ENCODE measurements at places on chromosomes 5 and 9.
A peak's percentile ranks its signal among the peaks of the same experiment; 100 is the strongest.

DNA sequence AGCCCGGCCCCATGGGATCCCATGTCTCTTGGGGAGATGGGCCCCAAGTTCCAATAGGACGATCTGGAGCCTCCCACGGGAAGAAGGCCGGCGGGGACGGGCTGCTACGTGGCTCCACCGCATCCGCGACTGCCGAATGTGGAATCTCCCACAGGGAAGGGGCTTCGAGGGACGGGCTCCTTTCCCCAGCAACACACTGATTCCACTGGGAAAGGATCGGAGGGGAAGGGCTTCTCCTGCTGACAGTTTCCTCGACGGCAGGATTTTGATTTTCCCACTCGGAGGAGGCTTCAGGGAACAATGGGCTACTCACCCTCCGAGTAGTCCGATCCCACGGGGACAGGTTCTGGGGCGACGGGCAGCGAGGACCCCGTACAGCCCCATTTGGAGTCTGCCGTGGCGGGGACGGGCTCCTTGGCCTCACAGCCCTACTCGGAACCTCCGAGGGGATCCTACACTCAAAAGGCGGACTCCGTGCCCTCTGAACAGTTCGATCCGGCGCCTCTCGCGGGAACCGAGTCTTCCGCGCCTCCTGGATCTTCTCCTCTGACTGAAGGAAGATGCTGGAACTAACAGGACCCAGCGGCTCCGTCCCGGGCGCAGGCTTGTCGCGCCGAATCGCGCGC is 1.3 kb downstream of the PROB1 start:
- DNase-seq, result no peak

DNA sequence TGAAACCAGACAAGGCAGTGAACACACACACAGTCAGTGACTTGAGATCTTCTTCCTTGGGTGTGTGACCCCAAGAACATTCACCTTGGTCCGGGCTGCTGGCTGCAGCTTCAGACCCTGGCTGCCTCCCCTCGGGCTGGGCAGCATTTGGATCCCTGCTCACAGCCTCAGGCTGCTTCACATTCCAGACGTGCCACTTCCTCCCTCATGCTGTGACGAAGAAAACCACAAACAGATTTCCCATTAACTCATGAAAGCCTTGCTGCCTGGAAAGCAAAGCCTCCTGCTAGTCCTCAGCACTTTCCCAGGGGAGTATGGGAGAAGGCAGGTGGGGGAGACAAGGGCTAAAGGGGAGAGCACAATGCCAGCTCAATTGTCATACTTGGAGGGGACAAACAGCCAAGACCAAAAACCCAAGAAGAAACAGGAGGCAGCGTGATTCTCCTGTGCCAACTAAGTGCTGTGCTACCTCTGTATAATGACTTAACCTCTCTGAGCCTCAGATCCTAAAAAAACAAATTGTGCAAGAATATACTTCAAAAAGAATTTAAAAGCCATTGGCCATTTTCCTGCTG is 594.6 kb upstream of the BRINP1 start:
- peak; percentile 67 for DNase-seq

DNA sequence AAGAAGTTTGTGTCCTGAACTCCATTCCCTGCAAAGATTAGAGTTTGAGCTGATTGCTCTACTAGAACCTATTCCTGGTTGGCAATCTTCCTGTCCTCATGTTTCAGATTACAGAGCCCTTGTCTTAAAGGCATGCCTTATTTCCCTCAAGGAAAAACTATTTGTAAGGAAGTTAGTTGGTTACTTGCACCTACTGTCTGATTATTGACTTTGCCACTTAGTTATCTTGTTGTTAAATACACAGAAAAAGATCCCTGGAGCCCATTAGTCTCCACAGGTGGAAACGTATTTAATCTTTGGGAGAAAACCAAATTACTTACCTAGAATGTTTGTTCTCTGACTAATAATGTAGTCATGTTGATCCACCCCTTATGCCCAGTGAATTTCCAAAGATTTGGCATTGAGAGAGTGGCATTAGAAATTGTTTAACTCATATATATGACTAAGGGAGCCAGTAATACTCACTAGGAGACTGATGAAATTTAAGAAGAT is 132.3 kb upstream of the ELL2 start:
- DNase-seq, result peak; percentile 92

GRCh38 chr5:90934738-90935137 is 376.1 kb downstream of the ADGRV1 start:
- no peak for DNase-seq

DNA sequence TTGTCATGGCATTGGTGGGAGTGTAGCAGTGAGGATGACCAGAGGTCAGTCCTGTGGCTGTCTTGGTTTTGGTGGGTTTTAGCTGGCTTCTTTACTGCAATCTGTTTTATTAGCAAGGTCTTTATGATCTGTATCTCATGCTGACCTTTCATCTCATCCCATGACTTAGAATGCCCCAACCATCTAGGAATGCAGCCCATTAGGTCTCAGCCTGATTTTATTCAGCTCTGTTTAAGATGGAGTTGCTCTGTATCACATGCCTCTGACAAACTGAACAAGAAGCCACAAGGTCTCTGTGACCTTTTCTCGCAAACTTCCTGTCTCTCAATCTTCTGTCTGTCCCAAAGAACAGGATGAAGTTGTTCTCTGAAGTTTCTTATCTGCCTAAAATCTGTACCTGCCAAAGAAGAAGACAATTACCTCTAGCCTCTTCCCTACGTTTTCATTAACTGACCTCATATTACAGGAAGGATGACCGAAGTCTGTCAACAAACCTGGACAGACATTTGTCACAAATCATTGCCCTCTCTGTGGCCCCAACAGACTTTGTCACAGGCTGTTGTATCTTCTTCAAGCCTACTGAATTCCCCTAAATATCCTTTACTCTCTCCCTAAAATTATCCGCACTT is 284.2 kb upstream of the SEMA6A start:
- no peak for DNase-seq

DNA sequence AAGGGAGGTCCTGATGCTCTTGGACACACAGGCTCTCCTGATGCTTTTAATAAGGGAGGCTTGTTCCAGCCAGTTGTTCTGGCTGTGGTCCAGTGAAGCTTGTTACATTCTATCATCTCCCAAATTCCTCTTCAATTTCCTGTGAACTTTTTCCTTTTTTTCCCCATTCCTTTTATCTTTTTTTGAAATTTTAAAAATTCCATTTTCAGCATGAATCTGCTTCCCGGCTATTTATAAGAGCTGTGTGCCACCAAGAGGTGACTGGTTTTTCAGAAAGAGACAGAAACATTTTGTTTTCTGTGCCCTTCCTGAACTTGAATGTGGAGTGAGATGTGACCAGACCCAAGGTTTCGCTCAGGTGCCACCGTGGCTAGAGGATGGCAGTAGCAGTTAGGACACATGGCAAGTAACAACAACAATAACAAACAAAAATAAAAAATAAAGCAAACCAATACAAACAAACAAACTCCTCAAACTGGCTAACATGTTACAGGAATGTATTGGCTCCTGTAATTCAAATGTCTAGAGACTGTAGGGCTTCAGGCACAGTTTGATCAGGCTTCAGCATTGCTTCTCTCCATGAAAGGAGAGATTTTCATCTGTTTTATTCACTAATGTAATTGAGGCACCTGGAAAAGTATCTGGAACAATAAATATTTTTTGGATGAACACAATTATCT is 121.1 kb downstream of the BOD1 start:
- no peak for DNase-seq

GRCh38 chr5:159010661-159011442 is 88.9 kb downstream of the EBF1 start:
- DNase-seq, result no peak

DNA sequence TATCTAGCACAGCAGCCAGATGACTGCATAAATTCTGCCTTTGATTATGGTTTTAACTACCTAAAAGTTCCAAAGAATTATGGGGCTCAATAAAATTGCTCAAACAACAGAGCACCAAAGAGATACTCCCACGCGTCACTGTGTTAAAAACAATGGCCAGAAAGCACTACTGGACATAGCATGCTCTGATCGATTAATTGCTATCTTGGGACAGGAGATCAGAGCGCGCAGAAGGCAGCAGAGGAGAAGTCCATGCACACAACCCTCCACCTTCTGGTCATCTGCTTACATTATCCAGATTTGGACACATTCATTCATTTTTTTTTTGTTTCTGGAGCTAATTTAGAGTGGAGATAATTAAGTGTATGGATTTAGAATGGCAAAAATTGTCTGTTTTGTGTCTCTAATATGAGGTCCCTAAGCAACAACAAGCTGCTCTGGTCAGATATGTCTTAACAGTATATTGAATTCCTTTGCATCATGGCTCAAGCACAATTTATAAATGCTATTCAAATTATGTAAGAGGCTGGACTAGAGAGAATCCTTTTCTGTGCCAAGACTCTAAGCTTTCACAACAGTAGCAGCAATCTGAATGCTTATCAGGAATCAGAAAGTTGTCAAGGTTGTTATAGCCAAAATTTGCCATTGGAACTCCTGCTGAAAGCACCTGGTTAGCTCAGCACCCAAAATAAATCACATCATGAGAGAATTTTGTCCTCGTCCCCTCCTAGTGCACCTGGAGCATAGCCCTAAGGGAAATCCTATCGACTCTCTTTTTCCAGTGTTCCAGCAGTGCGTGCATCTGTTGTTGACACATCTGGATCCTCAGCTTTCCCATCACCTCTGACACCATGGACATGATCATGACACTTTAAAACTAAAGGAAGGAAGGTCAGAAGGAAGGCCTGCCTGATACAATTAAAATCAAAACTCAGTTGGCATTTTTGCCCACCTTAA is 98.6 kb upstream of the HMHB1 start:
- no peak for DNase-seq

- peak; percentile 48 for DNase-seq
Observed at GRCh38 chr5:32223972-32224609, 50.0 kb upstream of the GOLPH3 start.

- no peak for DNase-seq
Observed at GRCh38 chr5:14728459-14728938, 64.0 kb downstream of the OTULIN start.

DNA sequence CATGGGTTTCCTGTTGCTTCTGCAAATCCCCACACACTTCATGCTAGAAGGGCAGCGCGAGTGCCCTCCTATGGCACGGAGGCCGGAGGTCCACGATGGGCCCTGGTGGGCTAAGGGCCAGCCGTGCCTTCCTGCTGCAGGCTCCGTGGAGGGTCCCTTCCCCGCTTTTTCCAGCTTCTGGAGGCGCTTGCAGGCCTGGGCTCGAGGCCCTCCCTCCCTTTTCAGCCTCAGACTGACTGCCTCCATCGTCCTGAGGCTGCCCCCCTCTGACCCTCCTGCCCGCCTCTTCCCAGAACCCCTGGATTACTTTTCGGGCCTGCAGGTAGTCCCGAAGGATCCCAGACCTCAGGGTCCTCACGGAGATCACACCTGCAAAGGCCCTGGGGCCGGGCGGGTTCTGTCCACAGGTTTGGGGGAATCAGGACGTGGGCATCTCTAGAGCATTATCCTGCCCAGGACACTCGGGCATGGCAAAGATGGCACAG is 3.2 kb upstream of the TERT start:
- DNase-seq, result no peak

DNA sequence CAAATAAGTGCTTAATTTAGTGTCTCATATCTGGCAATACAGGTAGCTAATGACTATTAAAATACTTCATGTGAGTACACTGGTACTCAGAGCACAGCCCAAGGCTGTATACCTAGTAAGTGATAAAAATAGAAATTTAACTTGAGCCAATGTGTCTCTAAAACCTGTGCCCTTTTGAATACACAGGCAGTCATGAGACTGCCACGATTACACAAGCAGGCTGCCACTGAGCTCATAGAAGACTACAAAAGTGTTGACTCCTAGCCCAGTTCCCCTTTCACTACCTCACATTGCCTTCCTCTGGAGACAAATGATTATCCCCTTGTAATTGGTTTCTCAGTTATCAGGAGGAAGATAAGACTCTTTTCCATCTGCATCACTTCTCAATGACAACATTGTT is 66.3 kb upstream of the PAPPA start:
- peak; percentile 83 for DNase-seq

DNA sequence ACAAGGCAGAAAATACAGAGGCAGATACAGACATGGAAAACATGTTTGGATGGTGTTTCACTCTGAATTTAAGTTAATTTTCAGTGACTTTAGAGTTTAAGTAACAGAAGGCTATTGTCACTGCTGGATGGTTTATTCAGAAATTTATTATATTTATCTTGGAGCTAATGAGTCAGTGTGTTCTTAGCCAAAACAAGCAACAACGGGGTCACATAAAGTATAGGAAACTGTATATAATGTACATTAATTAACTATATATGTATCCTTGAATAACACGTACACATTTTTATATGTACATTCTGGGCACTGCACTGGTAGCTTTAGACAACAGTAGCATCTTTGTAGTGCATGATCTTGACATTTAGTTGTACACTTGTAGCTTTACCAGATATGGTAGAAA is 30.7 kb downstream of the CYLC2 start:
- no peak for DNase-seq

GRCh38 chr9:8221462-8221861 is 421.9 kb upstream of the DMAC1 start:
- no peak for DNase-seq

- DNase-seq, result no peak
Observed at GRCh38 chr5:41522193-41522786, 11.9 kb upstream of the PLCXD3 start.

GRCh38 chr5:179257176-179257682 is 88.0 kb downstream of the ADAMTS2 start:
- DNase-seq, result no peak

DNA sequence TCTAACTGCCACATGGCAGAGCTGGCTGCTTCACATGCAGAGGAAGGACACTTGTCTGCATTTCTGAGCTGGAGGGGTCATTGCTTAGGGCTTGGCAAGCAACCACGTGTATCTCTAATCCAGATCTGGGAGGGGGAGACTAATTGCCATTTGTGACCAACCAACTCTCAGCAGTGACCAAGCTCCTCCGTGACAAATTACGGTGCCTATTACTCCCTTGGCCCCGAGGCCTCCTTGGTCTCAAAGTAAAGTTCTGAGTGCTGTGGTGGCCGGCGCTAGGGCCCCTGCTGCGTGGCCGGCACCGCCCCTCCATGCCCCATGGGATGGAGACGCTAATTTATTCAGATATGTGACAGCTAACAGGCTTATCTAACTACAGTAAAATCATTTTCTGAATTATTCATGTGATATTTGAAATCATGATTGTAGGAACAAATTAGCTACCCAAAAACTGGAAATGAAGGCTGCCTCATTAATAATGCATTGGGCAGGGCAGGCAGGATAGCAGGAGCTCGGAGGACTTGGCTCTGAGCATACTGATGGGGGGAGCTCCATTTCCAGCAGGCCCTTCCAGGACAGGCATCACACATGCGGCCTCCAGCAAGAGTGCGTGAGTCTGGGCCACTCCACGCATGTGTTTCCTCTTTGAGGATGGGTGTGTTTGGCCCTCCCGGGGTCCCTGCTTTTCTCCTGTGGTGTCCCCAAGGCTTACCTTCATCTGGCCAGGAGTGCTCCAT is 67.7 kb downstream of the C5orf15 start:
- no peak for DNase-seq

- peak; percentile 2 for DNase-seq
Observed at GRCh38 chr9:12469084-12469483, 224.1 kb upstream of the TYRP1 start.

- DNase-seq, result no peak
Observed at GRCh38 chr9:98589102-98589501, 119.6 kb downstream of the GABBR2 start.

DNA sequence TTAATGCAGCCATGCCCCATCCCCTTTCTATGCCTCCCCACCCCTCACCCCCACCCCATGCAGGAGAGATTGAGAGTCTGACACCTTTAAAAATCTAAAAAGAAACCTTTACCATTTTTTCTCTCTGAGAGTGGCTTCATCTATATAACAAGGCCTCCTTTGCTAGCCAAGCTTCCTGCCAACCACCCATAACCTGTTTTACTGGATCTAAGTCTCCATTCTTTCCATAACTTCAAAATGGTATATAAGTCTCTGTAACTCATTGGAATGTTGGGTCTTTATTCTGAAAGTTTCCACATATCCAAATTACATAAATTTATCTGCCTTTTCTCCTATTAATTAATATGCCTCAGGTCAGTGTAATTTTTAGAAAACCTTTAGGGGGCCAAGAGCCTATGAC is 1174.0 kb downstream of the MAT2B start:
- peak; percentile 32 for DNase-seq

All from epithelial cell of esophagus (primary cell).